ENCODE measurements at places on chromosomes 1 and 21.

- no peak for DNase-seq
These were observed 3.6 kb downstream of the S100A6 start for GRCh38 chr1:153532181-153532580.

- DNase-seq = no peak
These were observed 14.5 kb downstream of the IFNAR2 start for GRCh38 chr21:33244082-33244778.

- DNase-seq = peak; percentile 53
These were observed 103.8 kb downstream of the SLC45A1 start for GRCh38 chr1:8421721-8422120.

- peak; percentile 36 for DNase-seq
These were observed 25.4 kb downstream of the FMN2 start for GRCh38 chr1:240116831-240117769.

DNA sequence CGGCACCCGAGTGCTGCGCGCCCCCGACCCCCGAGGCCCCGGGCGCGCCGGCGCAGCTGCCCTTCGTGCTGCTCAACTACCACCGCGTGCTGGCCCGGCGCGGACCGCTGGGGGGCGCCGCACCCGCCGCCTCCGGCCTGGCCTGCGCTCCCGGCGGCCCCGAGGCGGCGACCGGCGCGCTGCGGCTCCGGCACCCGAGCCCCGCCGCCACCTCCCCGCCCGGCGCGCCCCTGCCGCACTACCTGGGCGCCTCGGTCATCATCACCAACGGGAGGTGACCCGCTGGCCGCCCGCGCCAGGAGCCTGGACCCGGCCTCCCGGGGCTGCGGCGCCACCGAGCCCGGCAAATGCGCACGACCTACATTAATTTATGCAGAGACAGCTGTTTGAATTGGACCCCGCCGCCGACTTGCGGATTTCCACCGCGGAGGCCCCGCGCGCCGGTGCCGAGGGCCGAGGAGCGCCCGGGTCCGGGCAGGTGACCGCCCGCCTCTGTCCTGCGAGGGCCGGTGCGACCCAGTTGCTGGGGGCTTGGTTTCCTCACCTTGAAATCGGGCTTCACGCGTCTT, 49.0 kb downstream of the SIM2 start:
- DNase-seq = peak; percentile 47

DNA sequence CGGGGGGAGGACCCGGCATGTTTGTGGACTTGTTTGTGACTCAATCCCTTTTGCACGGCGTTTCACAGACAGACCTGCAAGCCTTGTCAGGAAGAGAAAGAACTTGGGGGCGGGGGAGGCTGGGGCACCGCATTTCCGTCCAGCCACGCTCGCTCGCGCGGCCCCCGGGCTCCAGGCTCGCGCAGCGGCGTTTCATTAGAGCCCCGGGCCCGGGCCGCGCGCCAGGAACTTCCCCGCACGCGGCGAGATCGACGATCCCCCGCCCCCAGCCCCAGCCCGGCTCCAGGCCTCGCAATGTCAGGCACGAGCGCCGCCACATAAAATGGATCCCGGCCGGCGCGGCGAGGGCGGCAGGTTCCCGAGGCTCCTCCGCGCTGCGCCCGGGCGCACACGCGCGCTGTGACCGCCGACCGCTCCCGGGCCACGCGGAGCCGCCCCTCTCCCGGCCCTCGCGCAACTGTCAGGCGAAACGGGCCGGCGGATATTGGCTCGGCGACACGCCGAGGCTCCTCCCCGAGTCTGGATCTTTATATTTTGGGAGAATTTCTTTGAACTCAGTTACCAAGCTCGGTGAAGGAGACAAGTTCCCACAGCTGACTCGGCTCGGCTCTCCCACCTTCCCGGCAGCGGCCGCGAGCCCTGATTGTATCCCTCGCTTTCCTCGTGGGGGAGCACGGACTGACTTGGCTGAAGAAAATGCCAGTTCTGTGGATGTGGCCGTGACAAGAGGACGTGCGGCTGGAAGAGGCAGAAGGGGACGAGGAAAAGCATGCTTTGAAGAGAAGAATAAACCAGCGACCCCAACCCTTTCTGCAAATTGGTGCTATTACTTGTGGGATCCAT, at the start of gene KIF26B:
TSS of gene KIF26B (plus strand) at position 557 of the 843 bp plus-strand sequence. CDS start 440 bp downstream, outside the sequence.
- peak; percentile 50 for DNase-seq

GRCh38 chr1:205541161-205541886, 36.9 kb downstream of the CDK18 start:
- DNase-seq = no peak

- no peak for DNase-seq
These were observed 85.8 kb downstream of the UBR4 start for GRCh38 chr1:19124273-19124672.

DNA sequence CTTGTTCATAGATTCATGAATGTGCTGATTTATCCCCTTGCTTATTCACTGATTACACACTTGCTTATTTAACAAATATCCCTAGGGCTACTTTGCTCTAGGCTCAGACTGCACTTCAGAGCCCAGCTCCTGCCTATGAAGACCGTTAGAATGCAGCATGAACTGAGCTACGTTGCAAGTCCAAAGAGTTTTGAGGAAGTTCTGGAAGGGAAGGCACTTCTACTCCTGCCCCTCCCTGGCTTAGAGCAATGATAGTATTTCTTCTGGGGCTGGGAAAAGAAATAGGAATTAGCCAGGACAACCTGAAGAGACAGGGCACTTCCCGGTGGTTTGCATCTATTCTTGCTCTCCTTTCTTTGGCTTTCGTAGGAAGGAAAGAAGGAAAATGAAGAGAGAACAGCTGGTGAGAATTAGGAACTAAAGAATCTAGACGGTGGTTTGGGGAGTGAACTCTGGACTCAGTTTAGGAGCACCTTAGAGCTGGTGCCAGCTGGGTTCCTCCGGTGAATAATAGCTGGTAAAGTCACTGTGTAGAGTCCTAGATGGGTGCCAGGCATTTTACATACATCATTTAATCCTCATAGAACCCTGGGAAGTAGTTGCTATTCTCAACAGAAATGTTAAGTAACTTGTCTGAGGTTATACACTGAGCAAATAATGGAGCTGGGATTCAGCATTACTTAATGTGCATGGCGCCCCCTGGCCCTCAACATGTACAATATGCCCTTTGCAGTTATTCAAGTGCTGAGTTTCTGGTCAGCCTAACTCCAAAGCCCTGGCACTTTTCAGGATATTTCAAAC, 65.9 kb downstream of the NDUFS5 start:
- peak; percentile 74 for DNase-seq

- DNase-seq = no peak
These were observed 121.1 kb downstream of the FOXD2 start for GRCh38 chr1:47558601-47559593.

- DNase-seq = no peak
These were observed 45.6 kb upstream of the PGD start for GRCh38 chr1:10353282-10353681.

DNA sequence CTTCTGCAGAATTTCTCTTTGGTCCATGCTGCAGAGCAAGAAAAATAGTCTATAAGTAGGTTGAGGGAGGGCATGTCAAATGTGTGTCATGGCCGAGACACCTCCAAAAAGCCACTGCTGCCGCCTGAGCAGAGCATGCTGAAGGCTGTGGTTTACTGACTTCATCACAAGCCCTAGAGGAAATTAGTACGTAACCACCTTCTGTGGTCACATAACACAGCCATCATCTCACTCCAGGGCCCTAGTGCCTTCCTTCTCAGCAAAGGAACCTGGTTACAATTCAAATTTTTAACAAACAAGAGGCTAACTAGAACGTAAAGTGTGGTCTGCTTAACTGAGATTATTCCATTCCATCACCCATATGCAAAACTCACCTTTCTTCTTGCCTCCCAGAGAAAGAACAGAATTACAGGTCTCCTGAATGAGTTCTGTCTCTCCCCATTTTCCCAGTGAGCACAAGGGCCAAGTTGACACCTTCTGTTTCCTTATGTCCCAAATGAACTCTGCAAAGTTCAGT, at the start of gene PTPN22:
TSS of gene PTPN22 (minus strand) at position 116 of the 517 bp plus-strand sequence.
- DNase-seq = peak; percentile 83

GRCh38 chr1:29415156-29415830, 179.0 kb downstream of the PTPRU start:
- DNase-seq = no peak

DNA sequence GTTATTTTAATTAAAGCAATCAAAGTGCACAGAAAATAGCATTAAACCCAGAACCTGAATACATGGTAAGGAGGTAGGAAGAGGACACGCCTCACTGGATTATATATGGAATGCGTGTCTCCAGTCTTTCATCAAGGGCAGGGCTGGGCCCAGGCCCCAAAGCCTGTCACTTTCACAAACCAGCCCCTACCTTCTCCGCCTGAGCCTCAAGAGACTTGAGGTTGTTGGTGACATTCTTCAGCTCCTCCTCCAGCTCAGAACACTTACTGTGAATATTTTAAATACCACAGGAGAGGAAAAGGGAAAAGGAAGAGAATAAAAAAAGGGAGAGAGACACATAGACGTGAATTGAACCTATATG, 16.3 kb upstream of the NUP210L start:
- no peak for DNase-seq

- no peak for DNase-seq
These were observed 120.6 kb downstream of the MAB21L3 start for GRCh38 chr1:116231752-116232151.

DNA sequence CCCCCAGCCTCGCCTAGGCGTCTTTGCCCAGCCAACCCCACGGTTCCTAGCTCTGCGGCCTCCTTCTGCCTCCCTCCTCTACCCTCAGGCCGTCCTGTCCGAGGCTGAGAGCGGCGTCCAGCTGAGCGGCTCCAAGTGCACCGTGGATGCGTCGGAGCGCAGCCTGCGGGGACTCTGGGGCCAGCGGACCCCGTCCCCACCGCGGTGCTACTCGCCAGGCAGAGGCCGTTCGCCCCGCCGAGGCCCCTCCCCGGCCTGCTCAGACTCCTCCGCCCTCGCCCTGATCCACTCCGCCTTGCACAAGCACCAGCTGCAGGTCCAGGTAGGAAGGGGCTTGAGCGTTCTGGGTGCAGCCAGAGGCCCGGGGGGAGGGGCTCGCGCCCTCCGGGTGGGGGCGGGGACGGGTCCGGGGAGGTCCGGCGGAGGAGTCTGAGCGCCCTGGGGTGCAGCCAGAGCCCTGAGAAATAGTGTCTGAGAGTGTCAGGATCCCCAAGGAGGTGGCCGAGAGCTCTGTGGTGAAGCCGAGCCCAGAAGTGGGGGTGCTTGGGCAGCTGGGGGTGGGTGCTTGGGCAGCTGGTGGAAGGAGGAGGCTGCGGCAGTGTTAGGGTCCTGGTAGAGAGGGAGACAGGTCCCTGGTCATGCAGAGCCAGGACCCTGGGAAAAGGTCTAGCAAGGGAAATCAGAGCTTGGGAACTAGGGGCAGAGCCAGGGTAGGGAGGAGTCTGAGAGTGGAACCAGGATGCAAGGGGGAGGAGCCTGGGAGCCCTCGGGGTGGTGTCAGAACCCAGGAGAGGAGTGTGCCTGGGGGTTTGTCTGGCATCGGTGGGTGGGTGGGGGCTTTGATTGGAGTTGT, 3.2 kb upstream of the NBPF3 start:
- no peak for DNase-seq

DNA sequence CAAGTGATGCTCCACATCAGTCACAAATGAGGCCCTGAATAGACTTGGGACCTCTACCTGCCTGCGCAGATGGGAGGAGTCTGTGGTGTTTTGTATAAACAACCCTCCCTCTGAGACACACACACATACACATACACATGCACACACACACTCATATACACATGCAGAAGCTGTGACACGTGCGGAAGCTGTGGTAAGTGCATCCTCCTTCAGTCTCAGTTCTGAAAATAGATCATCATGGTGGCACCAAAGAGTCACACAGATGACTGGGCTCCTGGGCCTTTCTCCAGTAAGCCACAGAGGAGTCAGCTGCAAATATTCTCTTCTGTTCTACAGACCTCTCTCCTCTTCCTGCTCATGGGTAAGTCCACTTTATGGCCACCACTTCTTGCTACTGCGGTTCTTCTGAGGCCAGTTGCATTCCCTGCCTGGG, at the start of gene LY9:
TSS of gene LY9 (plus strand) at position 224 of the 433 bp plus-strand sequence. CDS start at position 238, 14 bp downstream.
- DNase-seq = no peak

- DNase-seq = no peak
These were observed 16.6 kb downstream of the TRIM62 start for GRCh38 chr1:33165209-33165608.

- no peak for DNase-seq
These were observed 21.2 kb downstream of the RCSD1 start for GRCh38 chr1:167651161-167651693.

DNA sequence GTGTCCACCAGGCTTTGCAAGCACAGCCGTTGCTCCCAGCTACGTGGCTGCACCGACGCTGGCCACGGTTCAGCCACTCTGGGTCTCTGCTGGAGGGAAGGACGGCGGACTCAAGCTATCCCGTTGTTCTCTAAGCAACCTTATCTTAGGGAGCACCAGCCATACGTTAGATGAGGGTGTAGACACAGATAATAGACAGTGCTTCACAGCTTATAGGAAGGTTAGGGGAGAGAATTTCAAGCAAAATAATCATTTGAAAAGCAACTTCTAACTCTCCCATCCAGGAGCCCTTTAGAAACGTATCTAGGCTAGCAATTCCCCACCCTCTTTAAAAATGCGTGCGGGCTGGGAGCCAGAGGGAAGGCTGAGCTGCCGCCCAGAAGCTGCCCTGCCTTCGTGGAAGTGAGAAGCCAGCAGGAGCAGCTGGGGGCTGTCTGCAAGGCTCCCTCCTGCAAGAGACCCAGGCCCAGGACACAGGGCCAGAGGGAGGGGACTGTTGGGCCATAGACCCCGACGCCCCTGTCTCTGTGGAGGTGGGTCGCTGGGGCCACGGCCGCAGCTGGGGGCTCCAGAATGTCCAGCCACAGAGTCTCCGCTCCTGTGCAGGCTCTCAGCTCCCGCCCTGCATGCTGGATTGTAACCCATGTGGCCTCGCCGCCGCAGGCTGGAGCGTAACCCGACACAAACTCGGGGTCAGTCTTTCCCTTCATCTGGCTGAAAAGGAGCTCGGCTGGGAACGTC, 31.2 kb upstream of the COL6A2 start:
- no peak for DNase-seq

DNA sequence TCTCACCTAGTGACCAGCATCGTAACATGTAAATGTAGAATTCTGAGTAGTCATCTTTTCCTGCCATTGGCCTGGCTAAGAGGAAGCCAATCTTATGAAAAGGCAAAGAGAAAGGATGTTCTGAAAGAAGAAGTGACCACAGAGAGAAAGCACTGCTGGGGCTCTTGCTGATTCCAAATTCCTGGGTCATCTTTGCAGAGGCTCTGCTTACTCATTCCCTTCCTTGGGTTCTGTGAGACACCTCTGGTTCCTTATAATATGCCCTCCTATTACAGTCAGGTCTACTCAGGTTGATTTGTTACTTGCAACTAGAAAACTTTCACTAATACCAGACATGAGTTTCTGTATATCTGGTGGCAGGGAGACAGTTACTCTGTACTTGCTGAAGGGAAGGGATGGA, 198.8 kb upstream of the C8B start:
- DNase-seq = no peak
